ENCODE measurements at places on chromosomes 12 and 14.

DNA sequence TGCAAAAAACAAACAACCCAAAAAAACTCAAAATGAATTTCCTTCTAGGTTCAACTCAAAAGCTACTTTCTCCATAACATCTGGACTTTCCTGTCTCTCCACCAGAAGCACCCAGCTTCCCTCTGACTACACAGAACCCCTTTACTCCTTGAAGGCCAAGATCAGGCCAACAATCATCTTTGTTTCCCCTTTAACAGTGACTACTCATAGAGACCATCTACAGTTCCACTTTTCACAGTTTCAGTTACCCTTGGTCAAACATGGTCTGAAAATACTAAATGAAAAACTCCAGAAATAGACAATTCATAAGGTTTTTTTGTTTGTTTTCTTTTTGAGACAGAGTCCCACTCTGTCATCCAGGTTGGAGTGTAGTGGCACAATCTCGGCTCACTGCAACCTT is 11.8 kb downstream of the GCH1 start:
- DNase-seq = no peak

GRCh38 chr14:69850086-69850735 is 29.0 kb upstream of the SMOC1 start:
- no peak for DNase-seq

DNA sequence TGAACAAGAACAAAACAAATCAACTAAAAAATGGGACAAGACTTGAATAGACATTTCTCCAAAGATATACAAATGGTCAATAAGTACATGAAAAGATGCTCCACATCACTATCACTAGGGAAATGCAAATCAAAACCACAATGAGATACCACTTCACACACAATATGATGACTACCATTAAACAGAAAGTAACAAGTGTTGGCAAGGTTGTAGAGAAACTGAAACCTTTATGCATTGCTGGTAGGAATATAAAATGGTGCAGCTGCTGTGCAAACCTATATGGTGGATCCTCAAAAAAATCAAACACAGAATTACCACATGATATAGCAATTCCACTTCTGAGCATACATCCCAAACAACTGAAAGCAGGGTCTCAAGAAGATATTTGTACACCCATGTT is 5.2 kb downstream of the SMAGP start:
- DNase-seq = no peak

GRCh38 chr12:120596901-120597300 is 15.7 kb upstream of the POP5 start:
- DNase-seq = no peak

DNA sequence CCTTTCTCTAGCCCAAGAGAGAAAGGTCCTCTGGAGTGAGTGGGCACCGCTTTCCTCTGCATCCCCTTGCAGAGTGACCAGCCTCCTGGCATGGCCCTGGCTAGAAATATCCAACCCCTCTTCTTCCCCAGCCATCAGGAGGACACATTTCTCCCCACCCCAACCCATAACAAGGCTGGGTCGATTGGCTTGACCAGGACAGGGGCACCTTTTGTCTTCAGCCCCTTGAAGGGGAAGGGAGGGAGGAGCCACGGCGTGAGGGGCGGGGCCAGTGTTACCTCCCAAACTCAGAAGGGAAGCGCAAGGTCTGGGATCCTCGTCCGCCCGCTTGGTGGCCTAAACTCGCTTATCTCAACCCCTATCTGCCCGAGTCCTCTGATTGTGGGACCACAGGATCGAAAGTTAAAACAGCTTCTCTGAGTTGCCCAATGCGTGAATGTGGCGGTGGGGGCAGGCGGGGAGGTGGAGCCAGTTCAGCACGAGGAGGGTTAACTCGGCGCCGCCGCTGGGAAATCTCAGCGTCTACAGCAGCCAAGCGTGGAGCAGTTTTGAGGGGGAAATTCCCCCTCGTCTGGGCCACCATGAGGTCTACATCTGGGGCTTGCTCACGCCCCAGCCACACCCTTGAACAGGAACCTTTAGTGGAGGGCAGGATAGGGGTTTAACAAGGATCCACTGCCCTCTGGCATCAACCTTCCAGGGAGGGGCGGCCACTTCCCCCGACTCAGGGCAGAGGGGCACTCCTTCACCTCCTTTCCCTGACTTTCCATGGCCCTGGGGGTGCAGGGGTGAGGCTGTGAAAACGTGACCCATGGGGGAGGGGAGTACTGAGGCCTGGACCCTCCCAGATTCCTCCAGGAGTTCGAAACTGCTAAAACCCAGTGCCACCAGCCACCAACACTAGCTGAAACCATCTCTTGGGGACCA is 795 bp downstream of the STAT6 start:
- no peak for DNase-seq

Measured in esophagus squamous epithelium (tissue), 5 donors.